ENCODE measurements at places on chromosomes 16 and 17. TPM values are rescaled to one million over a fixed set of nuclear protein-coding genes. Genes with fewer than 3 reads are reported as not detected.

DNA sequence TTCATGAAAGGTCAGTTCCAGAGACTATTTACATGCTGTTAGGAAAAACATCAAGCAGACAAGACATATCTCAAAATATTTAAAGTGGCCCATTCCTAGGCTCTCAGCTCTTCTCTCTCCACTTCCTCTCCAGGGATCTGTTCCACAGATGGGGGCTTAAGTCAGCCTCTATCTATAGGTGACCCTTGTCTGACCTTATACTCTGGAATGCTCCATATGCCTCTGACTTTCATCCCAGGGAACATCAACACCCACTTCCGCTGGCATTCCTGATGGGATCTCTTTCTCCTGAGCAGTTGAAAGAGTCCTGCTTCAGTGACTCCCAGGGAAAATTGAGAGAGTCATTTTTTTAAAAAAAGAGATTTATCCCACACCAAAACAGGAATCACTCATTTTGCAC lies 11.5 kb upstream of the WIPI1 start:
- DNase-seq = no peak

The NPIPA5 gene
- 49.4 TPM for polyA plus RNA-seq

DNA sequence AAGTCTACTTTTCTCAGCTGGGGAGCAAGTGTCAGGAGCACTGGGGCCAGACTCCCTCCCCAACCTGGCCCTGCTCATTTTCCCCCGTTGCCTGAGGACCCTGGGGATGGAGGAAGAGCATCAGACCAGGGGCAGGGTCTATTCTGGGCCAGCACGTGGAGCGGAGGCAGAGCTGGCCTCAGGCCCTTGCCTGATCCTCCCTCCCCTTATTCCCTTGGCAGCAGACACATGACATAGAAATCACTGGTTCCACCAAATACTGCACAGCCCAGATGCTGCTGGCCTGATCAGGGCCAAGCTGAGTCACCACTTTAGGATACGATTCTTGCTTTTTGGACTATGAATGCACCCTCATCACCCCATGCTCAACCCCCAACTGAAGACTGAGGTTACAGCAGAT lies 15.8 kb upstream of the AGRP start:
- no peak for DNase-seq

The SNX11 gene
- 11.4 TPM for polyA plus RNA-seq

The CHST4 gene
- polyA plus RNA-seq = 0.15 TPM
